ENCODE measurements at places on chromosomes 1 and 21.

DNA sequence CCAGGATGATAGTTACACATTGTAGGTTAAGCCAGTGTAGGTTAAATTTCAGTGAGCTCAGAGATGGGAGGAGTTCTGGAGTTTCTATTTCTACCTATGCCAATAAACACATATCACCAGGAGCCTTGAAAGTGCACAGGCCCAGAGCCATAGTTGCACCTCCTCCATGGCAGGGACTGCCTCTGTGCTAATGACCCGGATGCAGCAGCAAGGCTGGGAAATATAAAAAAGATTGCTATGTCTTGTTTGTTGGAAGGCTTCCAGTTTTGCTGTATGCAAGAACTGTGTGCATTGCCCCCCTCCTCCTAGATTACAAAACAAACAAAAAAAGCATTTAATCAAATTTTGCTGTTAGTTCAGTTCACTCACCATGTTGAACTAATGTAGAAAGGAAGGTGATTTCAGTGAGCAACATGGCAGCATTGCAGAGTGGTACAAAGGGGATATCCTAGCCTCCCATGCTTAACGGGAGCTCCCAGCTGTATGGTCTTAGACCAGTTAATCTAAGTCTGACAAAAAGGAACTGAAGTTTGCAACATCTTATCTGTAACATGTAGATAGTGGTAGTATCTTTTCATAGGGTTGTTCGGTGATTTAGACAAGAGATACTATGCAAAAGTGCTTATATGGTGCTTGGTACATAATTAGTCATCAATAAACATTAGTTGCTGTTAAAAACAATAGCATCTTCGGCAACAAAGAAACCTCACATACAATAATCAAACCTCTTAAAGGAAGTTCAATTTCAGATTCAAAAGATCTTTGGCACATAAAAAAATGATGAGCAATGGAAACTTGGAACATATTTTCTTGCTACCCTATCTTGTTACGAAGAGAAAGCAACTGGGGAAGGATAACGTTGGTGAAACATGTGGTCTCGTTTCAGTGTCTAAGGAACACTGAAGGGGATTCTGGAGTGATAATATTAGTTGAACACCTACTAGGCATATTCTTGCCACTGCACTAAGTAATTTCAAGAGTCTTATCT is 309.5 kb downstream of the ASTN1 start:
- DNase-seq: no peak

- DNase-seq: no peak
Measured at GRCh38 chr1:210372491-210372890, 43.8 kb downstream of the HHAT start.

DNA sequence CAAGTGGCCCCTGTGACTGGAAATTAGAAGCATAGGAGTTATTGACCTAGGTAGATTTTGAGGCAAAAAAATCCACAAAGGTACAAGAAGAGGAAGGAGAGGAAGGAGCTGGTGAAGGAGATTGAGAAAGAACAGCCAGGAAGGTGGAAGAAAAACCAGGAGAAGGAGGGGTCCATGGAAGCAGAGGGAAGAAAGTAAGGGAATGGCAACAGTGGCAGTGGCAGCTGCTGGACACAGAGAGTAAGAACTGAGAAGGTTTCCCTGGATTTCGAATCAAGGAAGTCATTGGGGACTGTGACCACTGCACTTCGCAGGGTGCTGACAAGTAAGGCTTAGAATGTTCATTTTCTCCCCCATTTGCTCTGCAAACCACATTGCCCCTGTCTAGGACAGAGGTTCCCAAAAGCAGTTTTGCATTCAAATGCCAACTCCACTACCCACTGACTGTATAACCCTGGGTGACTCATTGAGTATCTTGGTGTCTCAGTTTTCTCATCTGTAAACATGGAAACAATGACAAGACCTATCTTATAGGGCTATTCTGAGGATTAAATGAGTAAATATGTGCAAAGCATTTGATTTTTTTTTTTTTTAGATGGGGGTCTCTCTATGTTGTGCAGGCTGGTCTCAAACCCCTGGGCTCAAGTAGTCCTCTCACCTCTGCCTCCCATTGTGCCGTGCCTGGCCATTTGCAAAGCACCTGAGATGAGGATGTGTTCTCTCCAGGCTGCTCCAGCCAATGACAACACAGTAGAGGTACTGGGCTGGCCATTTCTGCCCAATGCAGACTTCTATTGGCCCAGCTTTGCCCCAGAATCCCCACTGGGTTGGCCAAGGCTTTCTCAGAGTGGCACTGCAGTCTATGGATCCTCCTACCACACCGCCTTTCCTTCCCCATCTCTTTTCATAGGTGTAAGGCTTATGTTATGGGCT is 9.3 kb upstream of the CAPN2 start:
- no peak for DNase-seq

- no peak for DNase-seq
Measured at GRCh38 chr1:64956010-64956640, 10.2 kb downstream of the JAK1 start.

- DNase-seq: no peak
Measured at GRCh38 chr1:111487133-111487532, 13.3 kb downstream of the C1orf162 start.

GRCh38 chr1:40825435-40825788 is 36.8 kb downstream of the CITED4 start:
- no peak for DNase-seq

- no peak for DNase-seq
Measured at GRCh38 chr1:244044423-244044822, 6.7 kb upstream of the ZBTB18 start.

DNA sequence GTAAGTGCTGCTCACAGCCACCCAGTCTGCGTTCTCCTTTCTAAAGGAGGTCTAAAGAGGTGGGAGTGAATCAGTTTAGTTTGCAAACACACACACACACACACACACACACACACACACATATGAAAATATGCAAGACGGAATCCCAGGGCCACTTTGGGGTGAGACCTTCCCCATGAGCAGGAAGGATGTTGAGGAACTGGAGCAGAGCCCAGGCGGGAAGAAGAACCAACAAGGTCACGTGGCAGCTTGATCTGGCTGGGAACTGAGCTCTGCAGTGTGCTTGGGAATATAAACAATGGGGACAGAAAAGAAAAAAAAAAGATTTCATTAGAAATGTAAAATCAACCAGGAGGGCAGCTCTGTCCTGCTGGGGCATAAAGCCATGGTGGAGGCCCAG is 32.6 kb downstream of the OR2G3 start:
- DNase-seq: peak; percentile 21

GRCh38 chr1:181588631-181589030 is 105.3 kb downstream of the CACNA1E start:
- no peak for DNase-seq

GRCh38 chr1:117587499-117588356 is 18.1 kb upstream of the TENT5C start:
- no peak for DNase-seq

DNA sequence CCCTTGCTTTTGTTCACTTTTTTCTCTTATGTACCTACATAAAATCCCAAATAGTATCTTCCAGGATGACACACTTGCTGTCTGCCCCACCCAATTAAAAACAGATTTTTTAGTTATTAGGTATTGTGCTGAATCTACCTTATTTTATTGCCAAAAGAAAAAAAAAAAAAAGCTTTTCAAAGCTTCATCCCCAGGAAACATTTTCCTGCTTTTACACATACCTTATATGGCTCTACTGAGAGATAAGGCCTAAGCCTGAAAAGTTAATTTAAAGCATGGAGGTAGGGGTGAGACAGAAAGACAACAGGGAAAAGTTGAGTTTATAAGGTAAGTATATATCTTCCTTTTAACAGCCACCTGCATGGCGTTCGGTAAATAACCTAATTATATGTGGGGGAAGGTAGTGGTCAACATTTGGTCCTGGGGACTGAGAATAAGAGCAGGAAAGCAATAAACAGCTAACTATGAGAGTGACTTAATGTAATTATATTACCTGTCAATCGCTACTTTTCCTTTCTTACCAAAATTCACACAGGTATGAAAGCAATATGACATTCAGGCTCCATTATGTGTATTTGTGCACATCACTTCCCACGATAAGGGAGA is 54.6 kb upstream of the BOLA1 start:
- no peak for DNase-seq

DNA sequence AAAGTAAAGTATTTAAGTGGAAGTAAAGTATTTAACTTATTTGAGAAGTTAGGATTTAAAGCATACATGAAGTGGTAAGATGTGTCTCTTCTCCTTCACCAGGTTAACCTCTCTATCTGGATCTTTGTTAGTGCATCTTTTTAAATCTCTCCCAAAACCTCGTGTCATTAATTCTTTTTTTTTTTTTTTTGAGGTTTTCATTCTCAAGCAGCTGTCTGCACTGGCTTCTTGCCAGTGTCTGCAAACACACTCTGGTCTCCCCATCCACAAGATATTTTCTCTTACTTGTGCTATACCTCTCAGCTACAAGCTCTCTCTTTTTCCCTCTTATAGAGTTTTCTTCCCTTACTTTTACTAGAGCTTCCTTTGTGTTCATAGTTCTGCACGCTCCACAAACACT is 49.0 kb downstream of the CLDN17 start:
- DNase-seq: no peak

DNA sequence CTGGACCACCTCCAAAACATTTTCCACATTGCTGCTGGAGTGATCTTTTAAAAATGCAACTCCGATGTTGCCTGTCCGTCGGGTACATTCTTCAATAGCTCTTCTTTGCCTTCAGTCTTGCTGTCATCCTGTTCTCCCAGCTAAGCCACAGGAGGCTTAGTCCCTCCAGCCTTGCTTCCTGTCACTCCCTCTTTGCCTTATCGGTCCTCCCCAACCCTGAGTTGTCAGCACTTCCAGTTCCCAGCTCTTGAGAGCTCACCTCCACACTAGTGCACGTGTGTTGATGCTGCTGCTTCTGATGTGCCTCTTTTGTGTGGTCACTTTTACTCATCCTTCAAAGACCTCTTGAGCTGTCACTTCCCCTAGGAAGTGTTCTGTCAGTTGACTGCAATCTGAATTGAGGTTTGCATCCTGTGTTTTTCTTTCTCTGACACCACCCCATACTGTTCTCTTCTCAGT is 15.3 kb downstream of the UCK2 start:
- peak; percentile 28 for DNase-seq

DNA sequence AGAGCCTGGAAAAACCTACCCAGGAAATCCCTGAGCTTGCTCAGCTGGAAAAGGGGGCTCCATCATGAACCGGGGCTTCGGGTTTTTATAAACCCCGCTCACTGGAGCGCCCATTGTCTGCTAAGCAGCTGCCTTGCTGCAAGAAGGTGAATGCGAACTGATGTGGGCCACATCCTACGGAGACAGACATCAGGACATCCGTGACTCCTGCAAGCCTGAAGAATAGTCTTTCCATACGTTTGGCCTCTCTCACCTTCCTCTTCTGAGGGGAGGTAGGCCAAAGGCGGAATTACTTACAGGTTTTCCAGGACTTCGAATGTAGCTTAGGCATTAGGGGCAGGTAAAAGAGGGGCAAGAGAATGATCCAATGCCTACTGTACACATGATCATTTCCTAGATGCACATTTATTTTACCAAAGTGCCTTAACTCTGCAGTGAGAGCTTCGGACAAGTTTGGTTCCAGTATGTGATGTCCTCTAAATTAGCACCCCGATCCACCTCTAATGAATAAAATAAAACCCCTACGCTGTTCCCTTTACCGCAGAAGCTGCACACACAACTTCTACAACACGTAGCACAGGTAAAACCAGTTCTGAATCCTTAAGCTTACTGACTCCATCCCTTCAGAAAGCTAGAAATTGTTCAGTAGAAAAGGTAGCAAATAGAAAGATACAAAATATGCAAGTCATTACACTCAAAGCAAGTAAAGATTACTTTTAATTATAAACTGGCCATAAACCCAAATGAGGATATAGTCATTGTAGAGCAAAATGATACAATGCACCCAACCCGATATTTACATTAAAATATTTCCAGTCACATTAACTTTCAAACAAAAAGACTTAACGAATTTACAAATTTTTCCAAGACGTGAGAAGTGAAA is 866 bp upstream of the SORT1 start:
- DNase-seq: no peak

- DNase-seq: no peak
Measured at GRCh38 chr1:106600626-106601025, 455.8 kb upstream of the PRMT6 start.

DNA sequence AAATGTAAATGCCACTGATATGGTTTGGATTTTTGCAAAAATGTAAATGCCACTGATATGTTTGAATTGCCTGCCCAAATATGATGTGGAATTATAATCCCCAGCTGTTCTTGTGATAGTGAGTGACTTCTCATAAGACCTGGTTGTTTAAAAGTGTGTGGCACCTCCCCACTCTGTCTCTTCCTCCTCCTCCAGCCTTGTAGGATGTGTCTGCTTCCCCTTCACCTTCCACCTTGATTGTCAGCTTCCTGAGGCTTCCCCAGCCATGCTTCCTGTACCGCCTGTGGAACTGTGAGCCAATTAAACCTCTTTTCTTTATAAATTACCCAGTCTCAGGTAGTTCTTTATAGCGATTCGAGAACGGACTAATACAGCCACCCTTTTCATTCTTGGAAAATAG is 1.3 kb upstream of the CCT8 start:
- no peak for DNase-seq

GRCh38 chr1:241375886-241376285 is 18.9 kb upstream of the RGS7 start:
- DNase-seq: no peak

GRCh38 chr1:2925918-2926317 is 95.3 kb upstream of the ACTRT2 start:
- DNase-seq: peak; percentile 64

DNA sequence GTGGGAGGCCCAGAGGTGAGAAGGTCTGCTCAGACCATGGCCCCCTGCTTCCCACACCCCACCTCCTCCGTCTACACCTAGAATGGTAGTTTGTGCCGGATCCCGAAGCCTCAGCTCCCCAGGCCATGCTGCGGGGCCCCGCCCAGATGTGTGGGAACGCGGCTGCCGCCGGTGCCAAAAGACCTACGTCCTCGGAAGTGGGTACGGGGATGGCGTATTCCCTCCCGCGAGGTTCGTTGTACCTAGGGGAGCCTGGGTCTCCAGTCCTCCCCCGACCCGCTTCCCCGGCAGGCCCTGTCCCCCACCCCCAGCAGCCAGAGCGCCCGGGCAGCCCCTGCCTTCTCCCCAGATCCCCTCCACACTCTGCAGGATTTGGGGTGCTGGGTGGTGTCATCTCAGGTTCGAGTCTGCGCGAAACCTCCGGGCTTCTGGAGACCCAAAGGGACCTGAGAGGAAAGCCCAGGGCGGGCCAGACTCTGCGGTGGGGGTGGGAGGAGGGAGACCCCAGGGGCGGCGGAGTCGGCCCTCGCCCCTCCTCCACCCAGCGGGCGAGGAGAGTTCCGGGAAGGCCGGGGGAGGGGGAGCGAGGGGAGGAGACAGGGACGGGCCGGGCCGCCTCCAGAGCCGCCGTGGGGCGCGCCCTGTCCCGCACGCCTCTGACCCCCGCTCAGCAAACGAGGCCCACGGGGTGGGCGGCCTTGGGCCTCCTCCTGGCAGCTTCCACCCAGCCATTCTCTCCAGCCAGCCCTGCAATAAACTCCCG is 6.2 kb upstream of the PRDM16 start:
- peak; percentile 27 for DNase-seq
